SJSA1 (cell line): ENCODE measurements at places on chromosomes 6 and 20. TPM values are rescaled to one million over a fixed set of nuclear protein-coding genes. Genes with fewer than 3 reads are reported as not detected.

DNA sequence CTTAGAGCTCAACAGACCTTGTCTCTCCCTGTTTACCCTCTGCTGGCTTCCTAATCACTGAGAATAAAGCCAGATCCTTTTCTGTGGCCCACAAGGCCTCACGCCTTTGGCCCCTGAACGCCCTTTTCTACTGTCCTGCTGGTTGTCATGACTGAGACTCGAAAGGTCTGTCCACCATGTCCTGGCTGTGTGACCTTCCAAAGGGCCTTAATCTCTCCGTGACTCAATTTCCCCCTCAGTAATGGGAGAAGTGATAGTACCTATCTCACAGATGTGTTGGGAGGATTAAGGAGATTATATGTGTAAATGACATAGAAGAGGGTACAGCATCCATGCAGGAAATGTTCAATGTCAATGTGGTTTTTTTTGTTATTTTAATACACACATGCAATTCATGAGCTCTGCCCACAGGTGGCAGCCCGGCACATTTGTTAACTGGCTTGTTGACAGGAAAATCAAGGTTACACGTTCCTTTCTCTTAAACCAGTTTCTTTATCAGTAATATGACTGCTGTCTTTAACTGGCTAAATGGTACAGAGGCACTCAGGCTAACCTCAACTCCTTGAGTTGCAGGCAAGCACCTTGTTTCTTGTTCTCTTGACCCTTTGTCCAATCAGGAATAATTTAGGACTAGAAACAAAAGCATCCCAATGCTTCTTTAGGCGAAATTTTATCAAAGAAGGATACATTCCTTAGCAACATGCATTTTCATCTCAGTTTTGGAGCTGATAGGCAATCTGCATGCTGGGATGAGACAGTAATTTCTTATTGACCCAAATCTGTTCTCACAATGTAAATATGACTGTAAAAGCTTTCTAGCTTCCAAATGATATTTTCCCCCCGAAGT lies 16.6 kb downstream of the SLC22A1 start:
- H3K4me1 ChIP-seq, result peaks cover 11% of the 10 kb centered on the region
- H3K4me3 ChIP-seq, result no peak overlapping the region
- H3K36me3 ChIP-seq, result no peaks in the 10 kb centered on the region
- H3K27me3 ChIP-seq, result no peaks in the 10 kb centered on the region
- DNase-seq, result peak; percentile 33

GRCh38 chr20:38075161-38075998 lies 41.8 kb downstream of the RPRD1B start:
- no peaks in the 10 kb centered on the region for H3K27me3 ChIP-seq
- H3K27ac ChIP-seq, result no peak overlapping the region

GRCh38 chr6:142685852-142686506 lies 259.0 kb downstream of the HIVEP2 start:
- H3K36me3 ChIP-seq, result no peaks in the 10 kb centered on the region
- H3K4me3 ChIP-seq, result no peak overlapping the region
- no peak for DNase-seq

DNA sequence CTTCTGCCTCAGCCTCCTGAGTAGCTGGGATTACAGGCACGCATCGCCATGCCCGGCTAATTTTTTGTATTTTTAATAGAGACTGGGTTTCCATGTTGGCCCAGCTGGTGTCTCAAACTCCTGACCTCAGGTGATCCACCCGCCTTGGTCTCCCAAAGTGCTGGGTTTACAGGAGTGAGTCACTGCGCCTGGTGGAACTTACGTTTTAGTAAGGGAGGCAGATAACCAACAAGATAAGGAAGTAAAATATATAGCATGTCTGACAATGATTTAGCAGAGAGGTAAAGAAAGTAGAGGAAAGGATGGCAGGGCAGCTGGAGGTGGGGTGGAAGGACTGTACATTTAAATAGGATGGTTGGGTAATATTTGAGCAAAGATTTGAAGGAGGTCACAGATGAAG lies 12.8 kb upstream of the MYMX start:
- no peaks in the 10 kb centered on the region for H3K4me1 ChIP-seq
- H3K4me3 ChIP-seq, result no peak overlapping the region
- no peak overlapping the region for H3K27ac ChIP-seq
- H3K36me3 ChIP-seq, result no peaks in the 10 kb centered on the region

GRCh38 chr6:161618831-161619454 lies 345.1 kb upstream of the AGPAT4 start:
- H3K27ac ChIP-seq, result no peak overlapping the region
- no peaks in the 10 kb centered on the region for H3K36me3 ChIP-seq
- peak; percentile 79 for DNase-seq
- H3K27me3 ChIP-seq, result no peaks in the 10 kb centered on the region

DNA sequence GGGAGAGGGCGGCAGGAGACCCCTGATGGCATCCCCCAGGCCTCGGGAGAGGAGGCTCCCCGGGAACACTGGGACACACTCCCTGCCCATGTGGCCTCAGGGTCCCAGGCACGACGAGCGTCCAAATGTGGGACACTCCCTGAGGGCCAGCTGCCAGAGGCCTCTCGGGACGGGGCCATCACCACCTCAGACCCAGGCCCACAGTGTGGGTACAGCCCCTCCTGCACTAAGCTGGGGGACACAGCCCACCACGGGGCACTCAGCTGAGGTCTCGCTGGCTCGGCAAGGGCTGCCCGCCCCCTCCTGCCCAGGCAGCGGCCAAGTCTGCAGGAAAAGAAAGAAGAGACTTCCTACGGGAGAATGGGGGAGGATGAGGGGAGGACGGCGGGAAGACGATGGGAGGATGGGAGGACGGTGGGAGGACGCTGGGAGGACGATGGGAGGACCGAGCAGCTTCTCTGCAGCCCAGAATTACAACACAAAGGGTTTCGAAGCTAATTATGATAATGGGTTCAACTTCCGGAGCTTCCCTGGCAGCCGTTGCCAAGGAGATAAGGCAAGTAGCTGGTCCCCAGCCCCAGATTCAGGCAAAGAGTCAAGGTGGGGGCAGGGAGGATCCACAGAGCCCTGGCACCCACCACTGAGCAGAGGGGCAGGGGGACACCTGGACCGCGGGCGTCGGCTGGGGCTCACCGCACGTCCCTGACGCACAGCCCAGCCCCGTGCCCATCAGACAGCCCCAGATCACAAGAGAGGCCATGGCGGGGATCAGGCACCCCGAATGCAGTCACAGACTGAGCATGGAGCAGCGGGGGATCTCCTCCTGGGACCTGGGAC lies 17.5 kb downstream of the KCNQ2 start:
- H3K4me1 ChIP-seq, result peaks cover 3% of the 10 kb centered on the region
- H3K27ac ChIP-seq, result no peak overlapping the region
- H3K4me3 ChIP-seq, result no peak overlapping the region
- peaks cover 69% of the 10 kb centered on the region for H3K27me3 ChIP-seq

GRCh38 chr20:11716239-11716944 lies 201.3 kb upstream of the BTBD3 start:
- peak overlapping the region; percentile 96 for H3K27ac ChIP-seq
- peak; percentile 90 for DNase-seq
- H3K4me1 ChIP-seq, result peaks cover 27% of the 10 kb centered on the region
- H3K27me3 ChIP-seq, result no peaks in the 10 kb centered on the region
- H3K36me3 ChIP-seq, result no peaks in the 10 kb centered on the region

DNA sequence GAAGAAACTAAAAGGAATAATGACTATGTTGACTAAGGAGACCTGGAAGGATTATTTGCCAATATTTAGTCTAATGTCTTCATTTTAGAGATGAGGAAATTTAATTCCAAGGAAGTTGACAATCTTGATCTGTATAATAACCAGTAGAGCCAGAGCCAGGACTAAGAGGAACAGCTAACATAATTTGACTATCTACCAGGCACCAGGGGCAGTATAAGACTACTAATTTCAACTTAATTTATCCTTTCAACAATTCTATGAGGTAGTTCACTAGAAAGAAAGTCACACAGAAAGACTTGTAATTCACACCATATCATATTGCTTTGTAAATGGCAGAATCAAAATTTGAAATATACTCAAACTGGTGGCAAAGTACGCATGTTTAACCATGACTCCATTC lies 273.0 kb upstream of the STXBP5 start:
- H3K36me3 ChIP-seq, result no peaks in the 10 kb centered on the region
- no peaks in the 10 kb centered on the region for H3K27me3 ChIP-seq
- no peak overlapping the region for H3K4me3 ChIP-seq
- DNase-seq, result no peak

GRCh38 chr6:63560801-63561287 lies 11.4 kb upstream of the LOC128125822 start:
- DNase-seq, result no peak
- H3K27ac ChIP-seq, result no peak overlapping the region
- H3K4me1 ChIP-seq, result no peaks in the 10 kb centered on the region
- no peak overlapping the region for H3K4me3 ChIP-seq

DNA sequence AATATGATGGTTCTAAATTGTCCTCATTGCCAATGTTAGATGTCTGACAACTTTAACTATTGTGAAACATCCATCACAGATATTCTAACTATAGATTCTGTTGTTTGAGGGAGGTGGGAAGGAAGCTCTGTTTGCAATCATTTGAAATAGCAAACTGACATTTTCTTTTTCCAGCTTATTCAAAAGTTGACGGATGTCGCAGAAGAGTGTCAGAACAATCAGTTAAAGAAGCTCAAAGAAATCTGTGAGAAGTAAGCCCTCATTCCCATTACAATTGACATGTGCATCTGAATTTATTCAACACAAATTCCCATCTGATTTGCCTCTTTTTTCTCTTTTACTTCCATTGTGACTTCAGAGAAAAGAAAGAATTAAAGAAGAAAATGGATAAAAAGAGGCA lies 280.6 kb upstream of the PLCB4 start:
- no peak for DNase-seq
- no peaks in the 10 kb centered on the region for H3K4me1 ChIP-seq
- no peaks in the 10 kb centered on the region for H3K36me3 ChIP-seq
- no peak overlapping the region for H3K27ac ChIP-seq

GRCh38 chr20:17971300-17972013 lies 2.6 kb downstream of the MGME1 start:
- H3K36me3 ChIP-seq, result peaks cover 54% of the 10 kb centered on the region
- no peaks in the 10 kb centered on the region for H3K27me3 ChIP-seq
- H3K4me1 ChIP-seq, result peaks cover 20% of the 10 kb centered on the region
- peak overlapping the region; percentile 75 for H3K4me3 ChIP-seq
- peak overlapping the region; percentile 7; the same call in 1 of the 2 replicates for H3K27ac ChIP-seq

DNA sequence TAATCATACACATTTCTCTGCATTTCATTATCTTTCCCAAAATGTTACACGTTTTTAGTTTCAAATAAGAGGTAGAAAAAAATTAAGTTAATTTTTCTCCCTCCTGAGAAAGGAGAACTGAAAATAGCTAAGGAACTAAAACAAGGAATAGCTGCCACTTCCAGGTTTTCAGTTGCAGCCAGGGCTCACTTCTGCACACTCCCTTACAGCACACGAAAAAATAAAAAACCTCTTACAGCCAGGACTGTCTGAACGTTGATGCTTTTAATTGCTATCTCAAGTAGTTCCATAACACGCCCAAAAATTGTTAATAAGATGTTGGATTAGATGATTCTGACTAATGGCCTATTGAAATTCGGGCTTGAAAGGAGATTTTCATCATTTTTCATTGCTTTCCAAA lies 153.7 kb upstream of the THBS2 start:
- H3K36me3 ChIP-seq, result no peaks in the 10 kb centered on the region
- H3K27me3 ChIP-seq, result no peaks in the 10 kb centered on the region
- DNase-seq, result no peak
- no peak overlapping the region for H3K27ac ChIP-seq
- H3K4me1 ChIP-seq, result no peaks in the 10 kb centered on the region
- H3K4me3 ChIP-seq, result no peak overlapping the region

DNA sequence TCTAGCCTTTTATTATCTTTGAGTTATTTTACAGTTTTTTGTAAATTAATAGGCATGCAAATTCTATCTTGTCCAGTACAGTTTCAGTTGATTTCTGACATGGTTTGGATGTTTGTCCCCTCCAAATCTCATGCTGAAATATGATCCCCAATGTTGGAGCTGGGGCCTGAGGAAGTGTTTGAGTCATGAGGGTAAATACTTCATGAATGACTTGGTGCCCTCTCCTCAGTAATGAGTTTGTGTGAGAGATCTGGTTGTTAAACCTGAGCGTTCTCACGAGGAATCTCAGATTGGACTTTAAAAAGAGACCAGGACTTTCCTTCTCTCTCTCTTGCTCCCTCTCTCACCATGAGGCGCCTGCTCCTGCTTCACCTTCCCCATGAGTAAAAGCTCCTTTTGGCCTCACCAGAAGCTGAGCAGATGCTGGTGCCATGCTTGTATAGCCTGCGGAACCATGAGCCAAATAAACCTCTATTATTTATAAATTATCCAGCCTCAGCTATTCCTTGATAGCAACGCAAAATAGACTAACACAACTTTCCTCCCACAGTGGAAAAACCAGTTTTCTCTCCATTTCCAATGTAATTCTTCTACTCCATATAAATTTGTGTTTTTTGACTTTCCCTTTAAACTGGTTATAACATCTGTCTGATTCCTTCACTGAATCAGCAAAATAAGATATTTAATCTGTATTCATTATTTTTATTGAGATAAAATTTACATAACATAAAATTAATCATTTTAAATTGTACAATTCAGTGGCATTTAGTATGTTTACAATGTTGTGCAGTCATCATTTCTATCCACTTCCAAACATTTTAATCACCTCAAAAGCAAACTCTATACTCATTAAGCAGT lies 78.7 kb upstream of the PRSS16 start:
- peak overlapping the region; percentile 30; the same call in 1 of the 2 replicates for H3K27ac ChIP-seq
- no peaks in the 10 kb centered on the region for H3K36me3 ChIP-seq
- no peak for DNase-seq
- H3K4me1 ChIP-seq, result 0 out of 2 replicates have a peak, but pooled peaks cover 4% of the 10 kb centered on the region
- no peak overlapping the region for H3K4me3 ChIP-seq

GRCh38 chr20:4490045-4490444 lies 231.7 kb upstream of the PRND start:
- DNase-seq, result no peak
- H3K27me3 ChIP-seq, result no peaks in the 10 kb centered on the region
- H3K27ac ChIP-seq, result no peak overlapping the region
- no peak overlapping the region for H3K4me3 ChIP-seq

DNA sequence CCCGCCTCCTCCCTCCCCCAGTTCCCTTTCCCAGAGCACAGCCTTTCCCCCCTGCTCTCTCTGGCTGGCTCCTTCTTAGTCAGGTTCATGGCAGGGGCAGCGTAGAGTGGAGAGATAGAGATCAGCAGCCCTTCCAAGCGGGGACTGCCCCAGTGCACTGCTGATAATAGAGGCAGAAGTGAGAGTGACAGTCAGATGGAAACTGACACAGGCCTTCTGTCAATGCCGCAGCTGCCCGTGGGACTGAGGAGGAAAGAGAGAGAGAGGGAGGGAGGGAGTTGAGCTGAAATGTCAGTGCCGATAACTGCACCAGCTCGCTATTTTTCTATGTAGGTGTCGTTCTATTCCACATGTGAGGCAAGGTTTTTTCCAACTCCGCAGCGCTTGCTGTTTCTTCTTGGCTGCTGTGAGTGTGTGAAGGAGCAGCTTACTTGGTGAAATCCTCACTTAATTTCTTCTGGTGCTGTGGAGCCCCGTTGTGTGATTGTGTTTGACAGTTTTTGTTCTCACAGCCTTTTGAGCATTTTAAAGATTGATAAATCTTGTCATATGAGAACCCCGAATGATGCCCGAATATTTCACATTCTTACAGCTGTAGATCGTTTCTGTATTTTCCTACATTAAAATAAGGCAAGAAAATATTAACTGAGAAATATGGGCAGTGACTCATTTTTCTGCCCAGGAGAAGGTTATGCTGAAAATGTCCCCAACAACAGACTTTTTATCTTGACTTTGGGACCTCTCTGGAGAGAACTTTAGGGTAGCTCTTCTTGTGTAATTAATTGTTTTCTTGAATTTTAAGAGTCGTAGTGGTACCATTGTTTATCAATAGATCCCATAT lies 386.4 kb upstream of the MMS22L start:
- peaks cover 12% of the 10 kb centered on the region for H3K4me1 ChIP-seq
- no peaks in the 10 kb centered on the region for H3K36me3 ChIP-seq
- H3K27me3 ChIP-seq, result no peaks in the 10 kb centered on the region; the same call in 1 of the 2 replicates
- no peak overlapping the region for H3K27ac ChIP-seq

The TMEM14C gene
- total RNA-seq, result 281 and 359 TPM in 2 replicates

The XKR7 gene
- not detected in 2 replicates for total RNA-seq

The GJA10 gene
- not detected in 2 replicates for total RNA-seq

The SLC22A2 gene
- not detected in 2 replicates for total RNA-seq

The PRR18 gene
- 0.76 and 1.0 TPM in 2 replicates for total RNA-seq

The KIF13A gene
- 31.5 and 52.7 TPM in 2 replicates for total RNA-seq

The PRICKLE4 gene
- not detected in 2 replicates for total RNA-seq
